ENCODE measurements at places on chromosomes 4 and X.

DNA sequence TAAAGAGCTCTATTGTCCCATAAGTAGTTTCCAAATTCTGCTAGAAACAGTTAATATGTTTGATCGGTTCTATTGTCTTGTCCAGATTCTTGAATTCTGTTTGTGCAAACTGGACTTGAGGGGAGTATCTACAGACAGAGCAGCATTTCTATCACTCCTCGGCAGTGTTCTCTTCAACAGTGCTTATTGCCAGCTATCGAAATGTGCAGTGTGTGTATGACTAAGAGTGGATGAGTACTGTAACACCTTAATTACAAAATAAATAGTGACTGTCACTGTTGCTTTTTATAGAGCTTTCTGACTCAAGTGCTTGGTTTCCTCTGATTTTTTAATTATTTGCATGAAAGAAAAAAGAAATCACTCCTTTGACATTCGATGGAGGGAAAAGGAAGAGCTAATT, 274.6 kb downstream of the RPA4 start:
- no peak for DNase-seq

GRCh38 chr4:173910891-173911290, 372.6 kb downstream of the FBXO8 start:
- no peak for DNase-seq

- no peak for DNase-seq
Measured at GRCh38 chr4:78634011-78634664, 82.6 kb downstream of the ANXA3 start.

- DNase-seq: no peak
Measured at GRCh38 chr4:57865264-57865663, 755.1 kb upstream of the IGFBP7 start.

DNA sequence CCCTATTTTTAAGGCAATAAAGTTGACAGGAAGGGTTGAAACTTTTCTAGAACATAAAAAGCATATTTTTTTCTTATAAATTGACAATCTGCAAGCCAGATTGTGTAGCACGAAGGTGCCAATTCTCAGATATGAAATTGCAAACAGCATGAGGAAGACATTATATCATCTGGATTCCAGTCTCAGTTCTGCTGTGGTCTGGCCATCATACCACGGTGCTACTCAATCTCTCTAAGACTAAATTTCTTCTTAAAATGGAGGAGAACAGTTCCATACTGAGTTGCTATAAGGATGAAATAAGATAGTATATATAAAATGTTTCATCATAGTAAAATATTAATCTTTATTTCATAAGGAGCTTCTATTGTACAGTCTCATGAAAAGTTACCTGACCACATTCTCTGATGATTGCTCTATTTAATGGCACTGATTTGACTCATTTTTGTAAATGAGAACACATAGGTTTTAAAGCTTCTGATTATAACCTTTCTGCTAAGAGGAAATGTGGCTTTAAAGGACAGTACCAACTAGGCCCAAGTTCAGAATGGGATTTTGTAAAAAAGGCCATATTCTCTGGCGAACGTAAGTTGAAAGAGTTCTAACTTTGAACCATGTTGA, 127.9 kb downstream of the SHROOM3 start:
- no peak for DNase-seq

DNA sequence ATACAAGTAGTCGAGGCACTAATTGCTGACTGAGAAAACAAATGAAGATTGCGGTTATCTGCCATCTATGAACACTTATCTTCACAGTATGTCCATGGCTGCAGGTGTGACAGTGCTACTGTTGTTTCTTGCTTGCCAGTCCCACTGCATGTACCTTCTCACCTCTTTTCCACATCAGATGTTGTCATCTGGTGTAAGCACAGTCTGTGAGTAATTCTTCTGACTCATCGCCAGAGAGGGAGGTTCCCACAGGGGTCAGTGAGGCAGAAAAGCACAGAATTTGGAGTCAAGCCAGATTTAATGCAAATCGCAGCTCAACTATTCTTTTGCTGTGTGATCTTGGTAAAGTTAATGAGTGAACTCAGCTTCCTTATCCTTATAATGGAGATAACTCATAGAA, 144.4 kb downstream of the GLRA2 start:
- no peak for DNase-seq

- no peak for DNase-seq
Measured at GRCh38 chrX:11382930-11383329, 89.7 kb downstream of the AMELX start.

DNA sequence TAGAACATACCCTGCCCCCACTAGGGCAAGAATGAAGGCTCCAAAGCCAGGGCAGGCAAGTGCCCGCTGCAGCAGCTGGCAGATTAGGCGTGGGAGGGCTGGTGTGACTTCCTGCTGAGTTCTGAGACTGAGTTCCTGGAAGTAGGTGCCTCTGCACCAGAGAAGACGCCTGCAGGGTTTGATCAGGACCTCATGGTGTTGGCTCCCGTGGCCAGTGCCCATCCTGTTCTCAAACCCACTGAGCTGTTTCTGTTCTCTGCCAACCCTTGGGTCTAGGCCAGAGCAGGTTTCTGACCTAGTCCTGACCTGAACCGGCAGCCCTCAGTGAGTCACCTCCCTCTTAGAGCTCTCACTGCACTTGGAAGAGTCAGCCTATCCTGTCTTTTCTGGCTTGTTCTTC, 220.7 kb downstream of the HS6ST2 start:
- no peak for DNase-seq

- no peak for DNase-seq
Measured at GRCh38 chr4:182749667-182750167, 167.5 kb downstream of the DCTD start.

DNA sequence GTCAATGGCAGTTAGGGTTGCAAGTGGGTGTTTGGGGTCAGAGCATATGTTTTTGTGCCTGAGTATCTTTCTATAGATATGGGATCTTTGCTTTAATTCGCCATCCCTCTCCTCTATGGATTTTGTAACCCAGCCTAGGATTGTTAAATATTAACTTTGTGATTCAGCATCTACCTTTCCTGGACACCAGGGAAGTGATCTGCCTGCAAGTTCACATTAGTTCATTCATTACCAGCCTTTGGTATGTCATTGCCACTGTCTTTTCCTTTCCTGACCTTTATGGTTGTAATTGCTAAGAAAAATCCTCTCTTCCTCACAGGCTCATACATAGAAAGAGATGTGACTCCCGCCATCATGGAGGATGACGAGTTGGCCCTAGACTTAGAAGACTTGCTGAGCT, 73.8 kb downstream of the KIT start:
- DNase-seq: no peak

GRCh38 chrX:14362721-14363120, 166.6 kb upstream of the GLRA2 start:
- no peak for DNase-seq

- no peak for DNase-seq
Measured at GRCh38 chr4:2648159-2648814, 107.8 kb downstream of the TNIP2 start.

DNA sequence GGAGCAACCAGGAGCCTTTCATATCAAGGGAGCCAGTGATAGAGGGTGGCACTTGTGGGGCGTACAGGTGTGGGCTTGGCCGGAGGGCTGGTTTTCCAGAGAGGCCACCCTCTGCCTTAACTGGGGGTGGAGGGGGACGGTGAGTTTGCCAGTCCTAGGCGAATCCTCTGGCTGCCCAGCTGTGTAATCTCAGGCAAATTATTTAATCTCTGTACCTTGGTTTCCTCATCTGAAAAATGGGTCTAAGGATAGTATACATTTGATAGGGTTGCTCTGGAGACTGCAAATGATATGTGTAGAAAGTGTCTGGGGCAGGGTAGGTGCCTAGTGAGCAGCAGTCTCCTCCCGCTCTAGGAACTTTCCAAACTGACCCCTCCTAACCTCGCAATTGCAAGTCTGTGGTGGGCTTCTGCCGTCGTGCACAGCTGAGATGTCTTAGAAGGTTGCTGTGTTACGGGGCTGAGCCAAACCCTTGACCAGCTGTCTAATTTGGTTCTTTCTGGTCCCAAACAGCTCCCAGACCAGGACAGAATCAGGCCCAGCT, 3.8 kb upstream of the CXCR3 start:
- DNase-seq: no peak

- DNase-seq: no peak
Measured at GRCh38 chr4:3209551-3210325, 39.2 kb upstream of the MSANTD1 start.

- no peak for DNase-seq
Measured at GRCh38 chr4:97938141-97938540, 205.1 kb downstream of the STPG2 start.
